ENCODE measurements at places on chromosomes 4 and X.

GRCh38 chr4:5982156-5982973 lies 35.9 kb downstream of the C4orf50 start:
- no peak for DNase-seq

GRCh38 chr4:4499438-4500123 lies 42.3 kb downstream of the STX18 start:
- DNase-seq: no peak

GRCh38 chr4:183757060-183757459 lies 98.0 kb downstream of the TRAPPC11 start:
- no peak for DNase-seq

DNA sequence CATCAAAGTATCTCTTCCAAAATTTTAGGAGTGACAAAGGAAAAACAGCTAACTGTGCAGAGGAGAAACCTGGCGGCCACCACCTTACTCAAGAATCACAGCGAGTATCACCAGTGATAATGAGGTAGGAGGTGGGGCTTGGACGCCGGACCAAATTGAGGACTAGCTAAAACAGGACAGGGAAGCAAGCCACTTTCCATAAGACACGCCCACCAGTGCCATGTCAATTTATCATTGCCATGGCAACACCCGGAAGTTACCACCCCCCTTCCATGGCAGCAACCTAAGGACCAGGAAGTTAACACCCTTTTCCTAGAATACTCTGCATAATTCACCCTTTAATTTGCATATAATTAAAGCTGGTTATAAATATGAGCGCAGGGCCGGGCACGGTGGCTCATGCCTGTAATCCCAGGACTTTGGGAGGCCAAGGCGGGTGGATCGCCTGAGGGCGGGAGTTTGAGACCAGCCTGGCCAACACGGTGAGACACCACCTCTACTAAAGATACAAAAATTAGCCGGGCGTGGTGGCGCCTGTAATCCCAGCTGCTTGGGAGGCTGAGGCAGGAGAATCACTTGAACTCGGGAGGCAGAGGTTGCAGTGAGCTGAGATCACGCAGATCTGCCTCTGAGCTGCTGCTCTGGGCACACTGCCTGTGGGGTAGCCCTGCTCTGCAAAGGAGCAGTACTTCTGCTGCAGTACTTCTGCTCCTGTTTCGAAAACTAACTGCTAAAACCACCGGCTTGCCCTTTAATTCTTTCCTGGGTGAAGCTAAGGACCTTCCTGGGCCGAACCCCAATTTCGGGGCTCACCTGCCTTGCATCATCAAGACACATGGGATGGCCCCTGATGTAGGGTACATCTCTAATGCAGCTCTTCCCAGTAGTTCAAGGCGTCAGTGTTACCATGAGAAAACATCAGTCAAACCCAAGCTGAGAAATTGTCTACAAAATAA lies 116.7 kb downstream of the HMX1 start:
- no peak for DNase-seq

DNA sequence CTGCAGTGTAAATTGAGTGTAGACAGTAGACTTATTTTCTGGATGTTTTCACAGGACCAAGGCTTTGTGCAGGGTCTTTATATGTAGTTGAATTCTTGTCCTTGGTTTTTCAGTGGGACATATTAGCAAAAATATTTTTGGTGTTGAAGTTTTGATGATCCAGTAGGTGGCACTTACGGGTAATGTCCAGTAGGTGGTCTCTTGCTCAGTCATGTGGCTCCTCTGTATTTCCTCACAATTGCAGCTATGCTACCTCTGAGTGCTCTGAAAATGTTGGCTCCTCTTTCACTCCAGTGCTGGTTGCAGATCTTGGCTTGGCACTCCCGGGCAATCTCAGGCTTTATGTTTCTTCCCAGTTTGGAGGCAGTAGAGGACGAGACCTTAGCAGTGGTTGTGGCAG lies 419.8 kb upstream of the AMOT start:
- DNase-seq: no peak

GRCh38 chr4:123783921-123784320 lies 387.3 kb downstream of the SPRY1 start:
- DNase-seq: no peak
